RCC 7860 (cell line): ENCODE measurements at places on chromosomes 4 and X.

- DNase-seq: no peak
These were observed 161.5 kb downstream of the CPE start for GRCh38 chr4:165540206-165540830.

- DNase-seq: no peak
These were observed 174.2 kb downstream of the MAPK10 start for GRCh38 chr4:86185659-86186058.

GRCh38 chr4:70705183-70706043, 16.4 kb upstream of the RUFY3 start:
- DNase-seq: peak; percentile 49

DNA sequence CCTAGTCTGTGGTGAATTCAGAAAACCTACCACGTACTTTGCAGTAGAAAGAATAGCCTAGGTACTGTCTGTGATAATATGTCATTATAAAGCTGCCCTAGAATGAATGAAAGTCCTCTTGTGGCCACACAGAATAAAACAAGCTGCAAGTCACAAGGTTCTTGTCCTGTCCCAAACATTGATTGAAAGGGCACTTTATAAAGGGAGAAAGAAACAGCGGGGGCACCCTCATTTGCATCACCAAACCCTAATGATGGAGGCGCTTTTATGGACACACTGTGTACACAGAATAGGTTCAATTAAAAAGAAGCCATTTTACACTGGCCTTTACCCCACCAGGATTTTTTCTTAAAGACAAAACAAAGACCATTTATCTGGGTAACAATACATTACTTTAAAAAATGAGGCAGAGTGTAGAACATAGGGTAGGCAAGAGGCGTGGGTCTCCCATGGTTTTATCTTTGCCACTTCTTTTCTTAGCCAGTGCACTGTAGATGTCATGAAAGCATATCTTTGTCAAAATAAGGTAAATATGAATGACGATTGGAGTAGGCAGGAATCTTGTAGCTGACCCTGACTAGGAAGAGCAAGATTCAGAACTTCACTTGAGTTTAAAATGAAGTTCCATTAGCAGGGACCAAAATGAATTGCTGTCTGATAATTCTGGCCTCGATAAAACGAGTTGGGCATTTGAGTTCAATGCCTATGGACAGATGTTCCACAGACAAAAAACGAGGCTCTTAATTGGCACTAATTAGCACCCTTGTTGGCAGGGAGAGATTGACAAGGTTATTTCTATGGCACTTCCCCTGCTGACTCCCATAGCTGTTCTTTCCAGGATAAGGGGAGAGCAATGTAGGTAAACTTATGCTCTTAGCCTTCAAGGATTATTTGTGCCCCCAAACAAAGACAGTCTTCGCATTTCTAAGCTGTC, 365.1 kb downstream of the AFF2 start:
- DNase-seq: no peak

- DNase-seq: no peak
These were observed 19.4 kb upstream of the HGFAC start for GRCh38 chr4:3422241-3422801.

DNA sequence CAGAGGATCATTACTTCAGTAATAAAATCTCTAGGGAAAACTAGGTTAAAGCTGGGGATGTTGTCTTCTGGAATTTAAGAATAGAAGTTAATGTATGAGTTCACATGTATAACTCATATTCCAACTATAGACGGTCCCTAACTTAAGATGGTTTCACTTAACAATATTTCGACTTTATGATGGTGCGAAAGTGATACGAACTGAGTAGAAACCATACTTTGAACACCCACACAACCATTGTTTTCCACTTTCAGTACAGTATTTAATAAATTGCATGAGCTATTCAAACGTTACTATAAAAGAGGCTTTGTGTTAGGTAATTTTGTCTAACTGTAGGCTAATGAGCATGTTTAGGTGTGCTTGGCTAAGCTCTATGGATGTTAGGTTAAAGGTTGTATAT, 38.7 kb downstream of the CCSER1 start:
- DNase-seq: no peak
